ENCODE measurements at places on chromosomes 2 and 18. TPM values are rescaled to one million over a fixed set of nuclear protein-coding genes. Genes with fewer than 3 reads are reported as not detected.

DNA sequence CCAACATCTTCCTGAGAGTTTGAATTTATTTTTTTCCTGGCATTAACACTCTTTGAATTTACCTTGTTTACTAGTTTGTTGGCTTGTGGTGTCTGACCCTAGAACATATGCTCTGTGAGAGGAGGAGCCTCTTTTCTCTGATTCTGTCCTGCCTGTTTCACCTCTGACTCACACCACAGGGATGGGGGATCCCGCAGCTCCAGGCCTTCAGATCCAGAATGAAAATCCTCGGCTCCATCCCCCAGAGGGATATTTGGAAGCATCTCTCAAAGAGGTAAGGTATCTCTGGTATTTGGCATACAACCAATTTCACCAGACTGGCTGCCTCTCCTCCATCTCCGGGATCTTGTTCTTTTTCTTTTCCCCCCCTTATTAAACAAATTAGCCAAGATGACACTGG is 104.7 kb downstream of the GPR39 start:
- no peak for DNase-seq

The NAT8 gene
- total RNA-seq = not detected

The SNRNP200 gene
- total RNA-seq = 50.1 TPM

The LRRTM1 gene
- 0.30 TPM for total RNA-seq

- DNase-seq = no peak
Measured at GRCh38 chr18:76005632-76006208, 489.3 kb downstream of the ZNF516 start.

GRCh38 chr2:227720680-227721079 is 2.9 kb upstream of the SLC19A3 start:
- no peak for DNase-seq

DNA sequence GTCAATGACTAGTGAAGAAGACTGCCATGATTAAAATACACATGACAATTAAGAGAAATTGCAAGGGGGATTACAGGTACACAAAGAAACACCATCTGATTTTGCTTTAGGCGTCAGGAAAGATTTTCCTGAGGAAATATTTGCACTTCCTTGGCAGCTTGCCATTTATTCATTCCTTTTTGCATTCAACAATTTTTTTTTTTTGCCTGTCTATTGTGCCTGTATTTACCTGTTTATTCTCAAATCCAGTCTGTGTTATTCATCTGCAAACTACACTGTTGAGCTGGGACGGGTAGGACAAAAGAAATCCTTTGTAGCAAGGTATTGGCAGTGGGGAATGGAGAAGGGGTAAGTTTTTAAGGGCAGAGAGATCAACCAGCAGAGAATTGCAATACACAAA is 31.8 kb downstream of the SMAD2 start:
- no peak for DNase-seq

The PROKR1 gene
- total RNA-seq = not detected

DNA sequence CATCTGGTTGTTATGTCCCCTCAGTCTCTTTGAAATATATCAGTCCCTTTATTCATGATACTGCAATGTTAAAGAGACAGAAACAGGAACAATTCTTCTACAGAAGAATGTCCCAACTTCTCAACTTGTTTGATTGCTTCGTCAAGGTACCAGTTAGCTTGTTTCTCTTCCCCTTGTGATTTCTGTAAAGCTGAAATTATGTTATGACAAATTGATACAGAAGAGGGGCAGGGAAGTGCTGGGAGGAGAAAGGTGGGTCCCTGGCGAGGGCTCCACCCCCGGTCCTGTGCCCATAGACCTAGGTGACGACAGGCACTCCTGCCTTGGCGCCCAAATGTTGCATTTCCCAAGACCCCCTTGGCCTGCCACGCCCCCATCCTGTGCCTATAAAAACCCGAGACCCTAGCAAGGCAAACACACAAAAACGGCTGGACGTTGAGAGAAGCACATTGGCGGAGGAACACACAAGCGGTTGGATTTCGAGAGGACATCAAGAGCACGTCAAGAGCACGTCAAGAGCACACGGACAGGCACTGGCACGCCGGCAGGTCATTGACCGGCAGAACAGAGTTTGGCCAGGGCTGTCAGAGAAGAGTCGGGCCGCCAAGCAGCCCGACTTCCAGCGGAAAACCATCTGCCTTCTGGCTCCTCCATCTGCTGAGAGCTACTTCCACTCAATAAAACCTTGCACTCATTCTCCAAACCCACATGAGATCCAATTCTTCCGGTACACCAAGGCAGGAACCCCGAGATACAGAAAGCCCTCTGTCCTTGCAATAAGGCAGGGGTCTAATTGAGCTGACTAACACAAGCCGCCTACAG is 11.5 kb upstream of the RTN4 start:
- no peak for DNase-seq

DNA sequence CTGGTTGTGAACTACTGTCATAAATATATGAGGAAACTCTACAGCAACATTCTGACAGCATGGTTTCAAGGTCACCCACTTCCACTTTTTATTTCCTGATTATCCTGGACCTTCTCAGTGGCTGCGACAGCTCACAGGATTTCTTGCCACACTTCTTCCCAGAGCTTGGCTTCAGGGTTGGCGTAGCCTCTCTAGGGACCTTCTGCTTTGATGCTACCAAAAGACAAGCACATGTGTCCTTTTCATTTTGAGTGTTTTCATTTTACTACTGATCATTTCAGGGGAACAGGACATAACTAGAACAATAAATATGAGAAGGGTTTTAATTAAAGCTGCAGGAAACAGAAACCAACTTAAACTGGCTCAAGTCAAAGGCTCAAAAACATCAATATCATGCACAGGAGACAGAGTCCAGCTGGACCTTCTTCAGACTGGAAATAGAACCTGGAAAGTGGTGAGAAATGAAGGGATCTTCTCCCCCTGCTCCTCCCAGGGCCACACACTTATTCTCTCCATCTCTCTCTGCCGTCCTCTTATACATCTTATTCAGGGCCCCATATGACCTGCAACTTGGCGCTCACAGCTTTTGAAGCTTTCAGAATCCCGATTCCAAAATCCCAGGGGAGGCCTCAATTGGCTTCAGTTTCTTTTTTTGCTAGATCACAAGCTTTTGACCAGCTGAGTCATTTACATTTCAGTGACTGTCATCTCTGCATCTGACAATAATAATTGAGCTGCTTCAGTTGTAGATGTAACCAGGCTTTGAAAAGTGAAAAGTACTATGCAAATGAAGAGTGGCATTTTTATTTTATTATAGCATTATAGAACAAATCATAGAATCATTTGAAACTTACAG is 9.7 kb downstream of the VIT start:
- no peak for DNase-seq

The POTEC gene
- not detected for total RNA-seq

The RAB10 gene
- 91.9 TPM for total RNA-seq

DNA sequence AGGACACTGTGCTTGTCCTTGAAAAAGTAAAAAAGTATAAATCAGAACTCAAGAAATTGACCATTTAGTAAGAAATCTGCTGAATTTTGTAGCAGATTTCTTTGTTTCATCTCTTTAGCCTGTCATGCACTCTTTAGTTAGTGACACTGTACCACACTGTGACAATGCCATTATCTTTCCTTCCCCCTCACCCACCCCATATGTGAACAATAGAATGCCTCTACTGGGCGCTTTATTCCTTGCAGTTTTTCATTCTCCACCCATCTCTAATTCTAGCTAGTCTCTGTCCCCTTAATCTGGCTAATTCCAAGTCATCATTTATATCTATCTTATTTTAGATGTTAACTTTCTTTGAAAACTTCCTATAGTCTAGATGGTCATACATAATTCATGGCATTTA is 241.0 kb downstream of the LRP1B start:
- no peak for DNase-seq

- no peak for DNase-seq
Measured at GRCh38 chr2:21429747-21430146, 306.0 kb downstream of the TDRD15 start.

DNA sequence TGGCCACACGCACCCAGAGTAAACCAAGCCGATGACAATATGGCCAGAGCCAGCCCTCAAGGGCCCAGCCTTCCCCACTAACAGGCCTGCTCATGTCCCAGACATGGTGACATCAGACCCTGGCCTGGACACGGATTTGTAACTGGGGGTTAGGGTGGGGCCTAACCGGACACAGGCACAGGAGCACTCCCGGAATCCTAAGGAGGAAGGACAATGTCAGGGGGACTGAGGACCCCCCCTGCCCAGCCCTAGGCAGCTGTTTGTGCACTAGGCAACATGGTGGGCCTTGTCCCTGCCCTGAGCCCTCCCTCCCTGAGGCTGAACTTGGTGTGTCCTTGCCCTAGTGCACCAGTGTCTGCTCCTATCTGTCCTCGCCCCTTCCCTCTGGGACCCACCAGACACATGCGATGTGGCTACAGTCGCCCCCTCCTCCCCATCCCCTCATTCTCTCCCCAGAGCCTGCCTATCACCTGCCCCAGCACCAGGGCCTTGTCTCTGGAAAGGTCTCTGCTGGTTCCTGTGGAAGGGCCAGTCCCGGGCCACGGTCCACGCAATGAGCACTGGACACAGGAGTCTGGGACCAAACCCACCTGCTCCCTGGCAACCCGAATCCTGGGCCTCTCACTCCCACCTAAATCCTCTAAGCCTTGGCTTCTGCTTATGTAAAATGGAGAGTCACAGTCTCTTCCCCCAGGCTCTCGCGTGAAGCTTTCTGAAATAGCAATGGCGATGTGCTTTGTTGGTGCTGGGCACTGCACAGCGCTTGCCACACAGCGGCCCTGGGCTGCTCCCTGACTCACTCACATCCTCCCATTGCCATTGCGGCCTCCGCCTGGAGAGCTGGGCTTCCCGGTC is 76.5 kb upstream of the RAB6C start:
- no peak for DNase-seq

The HDAC4 gene
- total RNA-seq = 24.9 TPM

The ZAP70 gene
- 0.70 TPM for total RNA-seq

The GKN2 gene
- not detected for total RNA-seq

The PPM1B gene
- 54.8 TPM for total RNA-seq

DNA sequence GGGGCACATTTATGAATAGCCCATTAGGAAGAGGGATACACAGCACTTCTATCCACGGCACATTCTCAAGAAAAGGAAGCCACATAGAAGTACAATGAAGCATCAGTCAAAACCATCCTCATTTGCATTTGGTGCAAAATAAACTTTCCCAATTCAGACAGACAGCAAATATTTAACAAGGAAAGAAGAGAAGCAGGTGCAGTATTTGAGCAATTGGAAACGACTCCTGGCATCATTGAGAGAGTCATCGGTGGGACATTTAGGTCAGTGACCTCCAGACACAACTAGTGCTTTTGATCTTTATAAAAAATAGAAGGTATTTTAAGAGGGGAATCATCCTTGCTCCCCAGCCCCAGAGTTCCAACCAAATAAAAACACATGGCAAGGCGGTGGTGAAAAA is 118.0 kb downstream of the MREG start:
- DNase-seq = no peak

The TTC21B gene
- total RNA-seq = 11.7 TPM

DNA sequence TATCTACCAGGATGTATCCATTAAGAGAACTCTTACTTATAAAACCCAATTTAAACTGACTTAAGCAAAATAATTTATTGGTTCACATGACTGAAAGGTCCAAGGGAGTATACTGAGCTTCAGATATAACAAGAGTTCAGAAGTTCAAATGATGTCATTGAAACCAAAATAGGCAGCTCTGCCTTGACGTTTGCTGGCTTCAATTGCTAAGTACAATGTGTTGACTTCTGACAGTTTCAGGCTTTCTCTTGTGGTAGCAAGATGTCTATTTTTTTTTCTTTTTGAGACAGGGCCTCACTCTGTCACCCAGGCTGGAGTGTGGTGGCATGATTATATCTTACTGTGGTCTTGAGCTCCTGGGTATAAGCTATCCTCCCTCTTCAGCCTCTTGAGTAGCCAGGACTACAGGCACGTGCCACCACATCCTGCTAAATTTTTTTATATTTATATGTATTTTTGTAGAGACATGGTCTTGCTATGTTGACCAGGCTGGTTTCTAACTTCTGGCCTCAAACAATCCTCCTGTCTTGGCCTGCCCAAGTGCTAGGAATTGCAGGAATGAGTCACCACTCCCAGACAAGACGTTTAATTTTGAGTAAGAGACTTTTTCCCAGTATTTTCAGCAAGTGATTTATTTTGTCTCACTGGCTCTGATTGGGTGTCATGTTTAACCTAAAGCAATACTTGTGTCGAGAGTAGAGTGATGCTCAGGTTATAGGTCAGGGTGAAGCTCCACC is 184.8 kb downstream of the NR4A2 start:
- DNase-seq = no peak

DNA sequence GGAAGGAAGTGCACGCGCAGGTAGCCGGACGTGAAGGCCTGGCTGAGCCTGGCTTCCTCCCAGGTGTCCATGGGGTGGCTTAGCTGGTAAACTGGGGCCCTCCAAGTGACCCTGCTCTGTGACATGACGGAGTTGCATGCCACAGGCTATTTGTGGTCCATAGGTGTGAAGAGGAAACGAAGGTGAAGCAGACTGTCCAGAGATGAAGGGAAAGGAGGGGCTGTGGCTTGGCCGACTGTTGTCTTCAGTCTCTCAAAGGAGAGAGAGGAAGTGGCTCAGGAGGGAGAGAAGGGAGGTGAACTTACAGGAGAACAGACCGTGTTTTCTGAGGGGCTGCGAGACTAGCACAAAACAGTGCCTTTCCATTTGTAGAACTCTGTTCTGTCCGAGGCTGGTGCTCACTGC is 19.3 kb downstream of the INPP5D start:
- no peak for DNase-seq

GRCh38 chr2:226618875-226619605 is 180.6 kb downstream of the IRS1 start:
- no peak for DNase-seq

The NABP1 gene
- total RNA-seq = 3.7 TPM

DNA sequence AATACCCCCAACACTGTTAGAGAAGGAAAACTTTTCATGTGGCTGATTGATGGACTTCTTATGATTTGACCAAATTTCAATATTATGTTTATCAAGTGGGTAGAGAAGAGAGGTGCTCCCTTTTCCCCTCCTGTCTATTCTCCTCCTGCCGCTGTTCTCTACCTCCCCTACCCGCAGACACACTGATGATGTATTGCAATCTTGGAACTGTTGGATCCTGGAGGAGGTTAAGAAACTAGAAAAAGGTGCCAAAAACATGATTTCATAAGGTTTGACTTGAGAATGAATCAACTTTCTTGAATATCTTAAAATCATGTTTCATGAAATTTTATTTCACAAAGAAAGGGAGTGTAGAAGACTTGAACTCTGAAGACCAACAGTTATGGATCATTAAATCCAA is 125.8 kb downstream of the MEIS1 start:
- no peak for DNase-seq

The FASTKD1 gene
- 111 TPM for total RNA-seq

DNA sequence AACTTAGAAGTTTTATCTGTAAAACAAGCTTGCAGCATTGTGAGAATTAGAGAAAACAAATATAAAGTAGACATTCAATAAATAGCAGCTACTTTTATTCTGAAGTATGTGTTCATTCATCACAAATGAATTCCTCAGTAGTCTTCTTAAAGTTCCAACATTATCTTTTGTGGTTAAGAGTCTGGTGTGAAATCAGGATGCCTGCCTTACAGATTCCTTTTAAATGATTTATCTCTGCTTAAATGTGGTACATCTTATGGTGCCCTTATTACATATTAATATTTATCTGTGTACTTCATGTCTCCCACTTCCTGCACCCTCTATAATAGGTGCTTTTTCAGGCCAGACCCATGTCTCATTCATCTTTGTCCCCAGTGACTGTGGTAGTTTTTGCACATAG is 595.0 kb downstream of the STK39 start:
- no peak for DNase-seq

- DNase-seq = no peak
Measured at GRCh38 chr2:164972216-164972615, 16.9 kb upstream of the SLC38A11 start.
